ENCODE measurements at places on chromosomes 2 and 18.

- DNase-seq = peak; percentile 61
Observed at GRCh38 chr2:188050726-188051125, 240.9 kb upstream of the GULP1 start.

DNA sequence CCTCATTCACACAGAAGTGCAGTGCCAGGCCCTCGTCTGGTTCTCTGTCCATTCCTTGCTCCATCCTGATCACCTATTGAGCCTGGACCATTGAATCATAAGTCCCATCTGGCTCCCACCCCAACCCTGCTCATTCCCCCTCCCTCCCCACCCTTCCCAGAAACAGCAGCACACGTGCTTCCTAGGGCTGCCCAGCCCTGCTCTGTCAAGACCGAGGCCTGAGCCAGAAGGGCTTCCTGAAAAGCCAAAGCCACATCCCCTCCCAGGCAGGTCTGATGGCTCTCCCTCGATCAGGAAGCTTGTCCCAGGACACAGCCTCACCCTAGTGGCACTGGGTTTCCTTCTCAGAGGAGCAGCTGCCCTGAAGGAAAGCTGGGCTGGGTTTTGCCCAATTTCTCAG is 79.8 kb upstream of the FZD7 start:
- DNase-seq = no peak

GRCh38 chr2:216932863-216933548 is 73.1 kb upstream of the TNP1 start:
- no peak for DNase-seq

- no peak for DNase-seq
Observed at GRCh38 chr2:233977296-233977837, 60.2 kb downstream of the TRPM8 start.

- no peak for DNase-seq
Observed at GRCh38 chr2:524442-524841, 152.8 kb downstream of the TMEM18 start.

- no peak for DNase-seq
Observed at GRCh38 chr18:59833785-59834184, 66.0 kb upstream of the PMAIP1 start.

GRCh38 chr18:70522183-70522680 is 233.4 kb downstream of the SOCS6 start:
- DNase-seq = no peak

GRCh38 chr2:240655931-240656886 is 26.5 kb downstream of the AQP12B start:
- peak; percentile 7 for DNase-seq

DNA sequence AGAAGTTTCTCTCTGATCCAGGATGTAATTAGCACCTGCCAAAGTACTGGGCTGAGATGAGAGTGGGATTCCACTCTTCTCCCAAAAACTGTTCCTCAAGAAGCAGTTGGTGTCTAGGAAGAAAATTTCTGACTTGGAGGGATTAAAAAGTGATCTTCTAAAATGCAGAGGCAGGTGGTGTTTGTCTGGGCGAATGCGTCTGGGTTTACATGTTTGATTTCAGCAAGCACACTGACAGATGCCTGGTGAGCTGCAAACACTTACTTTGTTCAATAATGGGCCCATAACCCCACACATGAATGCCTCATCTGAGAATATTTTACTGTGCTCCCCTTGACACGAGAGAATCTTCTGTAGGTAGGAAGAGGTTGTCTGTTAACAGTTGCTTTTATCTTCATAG is 24.3 kb upstream of the KCNF1 start:
- DNase-seq = no peak

GRCh38 chr2:167368371-167368770 is 480.1 kb downstream of the XIRP2 start:
- no peak for DNase-seq

DNA sequence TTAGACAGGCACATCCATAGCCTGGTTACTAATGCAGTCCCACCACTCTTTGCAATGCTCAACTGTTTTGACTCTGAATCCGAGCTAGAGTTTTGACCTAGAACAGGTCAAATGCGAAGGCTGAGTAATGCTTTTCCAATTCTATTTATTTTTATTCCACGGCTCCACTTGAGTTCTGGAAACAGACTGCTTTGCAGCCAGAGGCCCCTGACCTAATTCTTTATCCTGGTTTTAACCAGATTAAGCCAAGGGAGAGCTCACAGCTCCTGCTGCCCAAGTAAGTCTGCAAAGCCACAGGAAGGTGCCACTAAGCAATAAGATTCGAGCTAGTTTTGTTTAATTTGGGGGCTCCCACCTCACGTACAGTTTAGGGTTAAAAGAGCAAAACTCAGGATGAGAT is 51.4 kb downstream of the MREG start:
- no peak for DNase-seq

DNA sequence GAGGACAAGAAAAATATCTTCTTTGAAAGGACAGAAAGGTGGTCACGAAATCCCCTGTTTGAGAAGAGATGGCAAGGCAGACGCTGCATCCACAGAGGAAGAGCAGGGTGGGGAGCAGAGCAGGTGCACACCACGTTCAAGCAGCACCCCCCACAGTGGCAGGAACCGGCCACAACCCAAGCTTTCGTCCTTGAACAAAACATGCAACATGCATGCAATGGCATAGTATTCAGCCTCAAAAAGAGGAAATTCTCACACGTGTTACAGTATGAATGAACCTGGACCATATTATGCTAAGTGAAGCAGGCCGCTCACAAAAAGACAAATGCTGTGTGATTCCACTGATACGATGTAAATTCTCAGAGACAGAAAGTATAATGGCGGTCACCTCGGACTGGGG is 51.4 kb downstream of the CMPK2 start:
- no peak for DNase-seq

- DNase-seq = no peak
Observed at GRCh38 chr2:7919510-7919909, 762.3 kb upstream of the ID2 start.

- no peak for DNase-seq
Observed at GRCh38 chr2:236261452-236261851, 2.8 kb downstream of the ASB18 start.

GRCh38 chr2:64586883-64587481 is 62.9 kb downstream of the AFTPH start:
- peak; percentile 65 for DNase-seq

- peak; percentile 98 for DNase-seq
Observed at GRCh38 chr18:58541789-58542425, 87.0 kb downstream of the ALPK2 start.

DNA sequence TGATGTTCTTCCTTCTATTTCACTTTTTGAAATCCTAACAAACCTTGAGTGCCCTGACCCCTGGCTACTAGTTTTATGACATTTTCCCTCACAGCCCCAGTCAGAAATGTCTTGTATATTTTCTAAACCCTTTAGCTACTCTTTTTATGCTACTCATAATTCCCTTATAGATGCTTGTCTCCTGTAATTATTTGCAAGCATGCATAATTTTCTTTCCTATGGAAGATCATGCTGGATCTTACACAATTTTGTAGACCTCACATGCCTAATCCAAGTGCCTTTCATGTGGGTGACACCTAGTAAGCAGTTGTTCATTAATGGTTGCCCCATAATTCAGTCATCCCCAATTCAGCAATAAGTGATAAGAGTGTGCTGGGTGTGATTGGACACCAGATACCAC is 6.9 kb downstream of the GPD2 start:
- no peak for DNase-seq

All from fibroblast of skin of abdomen (primary cell).